ENCODE measurements at places on chromosomes 3 and 15.

- DNase-seq, result no peak
Measured at GRCh38 chr3:187747506-187747905, 2.2 kb upstream of the BCL6 start.

DNA sequence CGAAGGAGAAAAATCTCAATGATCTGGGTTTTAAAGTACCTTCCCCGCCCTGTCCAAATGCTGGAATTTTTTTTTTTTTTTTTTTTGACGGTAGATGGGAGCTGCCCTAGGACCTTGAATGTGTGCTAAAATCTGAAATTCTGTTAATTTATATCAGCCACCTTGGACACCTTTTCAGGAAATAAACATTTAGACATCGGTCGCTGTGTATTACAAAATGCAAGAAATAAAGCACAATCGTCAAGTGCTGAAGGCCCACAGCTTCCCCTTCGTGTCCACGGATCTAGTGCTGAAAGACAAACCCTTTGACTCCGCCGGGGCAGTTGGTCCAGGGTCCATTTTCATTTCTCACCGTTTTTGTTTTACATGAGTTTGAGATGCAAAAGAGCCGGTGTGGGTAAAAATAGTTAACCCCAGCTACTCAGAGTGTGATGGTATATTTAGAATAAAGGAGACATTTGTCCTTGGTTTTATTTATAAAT is 90.2 kb upstream of the CHD2 start:
- no peak for DNase-seq

DNA sequence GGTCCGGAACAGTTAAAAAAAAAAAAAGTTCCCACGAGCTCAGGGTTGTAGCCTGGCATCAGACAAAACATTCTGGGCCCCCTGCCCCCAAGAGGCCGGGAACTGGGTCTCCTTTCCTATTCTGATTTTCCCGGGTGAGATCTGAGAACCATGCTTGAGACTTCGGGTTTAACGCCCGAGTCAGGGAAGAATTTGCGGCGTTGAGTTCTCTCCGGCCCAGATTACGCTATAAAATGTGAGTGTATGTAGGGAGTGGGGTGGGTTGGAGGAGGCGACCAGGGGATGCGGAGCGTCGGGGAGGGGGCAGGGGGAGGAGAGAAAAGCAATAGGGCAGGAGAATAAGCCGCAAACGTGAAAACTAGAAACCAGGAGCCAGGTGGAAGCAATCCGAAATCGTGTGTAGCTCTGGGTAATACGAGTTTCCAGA is 2.7 kb downstream of the ZIC1 start:
- DNase-seq, result no peak

- no peak for DNase-seq
Measured at GRCh38 chr3:69484507-69485393, 98.9 kb upstream of the FRMD4B start.

- DNase-seq, result no peak
Measured at GRCh38 chr15:41490355-41490754, 3.3 kb upstream of the ITPKA start.

DNA sequence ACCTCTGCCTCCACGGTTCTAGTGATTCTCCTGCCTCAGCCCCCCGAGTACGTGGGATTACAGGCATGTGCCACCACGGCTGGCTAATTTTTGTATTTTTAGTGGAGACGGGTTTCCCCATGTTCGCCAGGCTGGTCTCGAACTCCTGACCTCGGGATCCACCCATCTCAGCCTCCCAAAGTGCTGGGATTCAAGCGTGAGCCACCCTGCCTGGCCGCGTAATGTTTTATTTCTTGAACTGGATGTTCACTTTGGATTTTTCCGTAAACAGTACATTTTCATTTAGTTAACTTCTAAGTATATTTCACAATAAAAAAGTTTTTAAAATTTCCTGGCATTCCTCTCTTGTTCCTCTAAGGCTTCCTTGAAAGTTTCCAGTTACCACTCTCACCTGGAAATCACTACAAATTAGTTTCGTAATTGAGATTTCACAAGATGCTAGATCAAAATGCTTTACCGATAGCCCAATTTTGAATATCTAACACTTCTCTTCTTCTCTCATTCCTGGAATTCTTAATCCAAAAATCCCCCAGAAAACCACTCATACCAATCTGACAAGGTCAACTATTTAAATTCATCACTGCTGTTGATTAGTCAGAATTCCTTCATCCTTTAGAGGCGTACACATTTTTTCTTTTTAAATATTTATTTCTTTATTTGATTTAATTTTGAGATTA is 44.7 kb upstream of the INO80 start:
- DNase-seq, result no peak

GRCh38 chr3:45580112-45580765 is 14.3 kb upstream of the LIMD1 start:
- no peak for DNase-seq

GRCh38 chr3:143443851-143444331 is 324.3 kb downstream of the CHST2 start:
- no peak for DNase-seq

DNA sequence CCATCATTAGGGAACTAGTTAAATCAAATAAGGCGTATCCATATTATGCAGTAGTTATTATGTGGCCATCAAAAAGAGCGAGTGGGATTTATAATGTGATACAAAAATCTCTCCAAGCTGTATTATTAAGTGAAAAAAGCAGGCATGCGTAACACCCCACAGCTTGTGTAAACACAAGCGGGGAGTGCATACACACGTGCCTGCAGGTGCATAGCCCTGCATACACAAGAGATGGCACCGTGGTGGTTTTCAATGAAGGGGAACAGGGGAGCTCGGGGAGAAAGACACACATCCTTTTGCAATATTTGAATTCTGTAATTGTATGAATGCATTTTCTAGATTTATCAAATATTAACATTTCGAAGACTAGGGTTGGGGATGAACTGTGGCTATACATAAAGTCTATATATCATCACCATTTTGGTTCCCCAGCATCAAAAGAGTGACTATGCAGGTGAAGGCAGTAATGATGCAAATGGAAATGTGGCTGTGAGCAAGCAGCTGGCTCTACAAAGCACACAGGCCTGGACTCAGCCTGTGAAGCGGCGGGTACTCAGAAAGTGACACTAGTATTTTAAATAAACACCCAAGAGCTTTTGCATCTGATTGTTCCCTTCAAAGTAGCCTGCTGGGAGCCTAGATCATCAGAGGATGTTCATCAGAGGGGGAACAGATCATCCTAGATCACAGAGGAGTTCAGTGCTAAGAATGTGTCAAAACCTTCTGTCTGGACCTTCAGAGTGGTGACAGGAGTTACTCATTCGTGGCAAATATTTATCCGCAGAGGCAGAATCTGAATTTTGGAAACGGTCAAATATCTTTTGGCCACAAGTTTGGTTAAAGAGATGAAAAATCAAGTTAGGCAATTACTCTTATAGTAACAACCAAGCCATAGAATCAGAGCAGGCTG is 9.4 kb upstream of the KIF7 start:
- DNase-seq, result no peak

GRCh38 chr15:89165677-89166076 is 55.7 kb downstream of the RLBP1 start:
- DNase-seq, result no peak

DNA sequence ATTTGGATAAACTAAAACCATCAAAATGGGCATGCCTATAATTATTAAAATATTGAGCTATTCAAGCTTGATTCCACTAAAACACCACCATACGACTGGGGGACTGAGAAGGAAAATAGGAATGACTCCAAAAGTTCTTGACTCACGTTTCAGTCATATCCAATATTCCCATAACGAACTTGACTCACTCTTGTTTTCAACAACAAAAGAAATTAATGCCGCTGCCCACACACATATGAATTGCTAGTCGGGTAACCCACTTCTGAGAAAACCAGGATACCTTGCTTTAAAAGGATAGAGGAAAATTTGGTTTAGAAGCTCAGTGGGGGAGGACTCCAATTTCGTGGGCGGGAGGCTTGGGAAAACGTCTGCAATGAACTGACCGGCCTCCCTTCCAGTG is 5.2 kb downstream of the HTR3C start:
- DNase-seq, result no peak

GRCh38 chr3:147651107-147651778 is 242.1 kb downstream of the ZIC1 start:
- no peak for DNase-seq

DNA sequence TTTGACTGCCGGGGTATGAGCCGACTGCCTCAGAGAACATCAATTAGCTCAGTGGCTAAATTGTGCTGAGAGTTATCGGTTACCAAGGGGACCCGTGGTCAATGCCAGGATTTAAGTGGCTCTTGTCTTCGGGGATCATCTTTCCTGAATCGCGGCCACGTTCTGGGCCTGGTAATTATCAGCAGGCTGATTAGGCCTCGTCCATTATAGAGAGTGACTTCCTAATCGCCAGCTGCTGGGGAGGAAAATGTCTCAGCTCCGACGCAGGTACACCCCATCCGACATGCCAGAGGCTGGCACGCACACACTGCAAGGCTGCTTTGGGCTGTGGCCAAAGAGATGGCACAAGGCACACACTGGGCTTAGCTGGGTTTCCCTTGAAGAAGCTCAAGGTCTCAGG is 10.6 kb downstream of the TRH start:
- DNase-seq, result no peak

DNA sequence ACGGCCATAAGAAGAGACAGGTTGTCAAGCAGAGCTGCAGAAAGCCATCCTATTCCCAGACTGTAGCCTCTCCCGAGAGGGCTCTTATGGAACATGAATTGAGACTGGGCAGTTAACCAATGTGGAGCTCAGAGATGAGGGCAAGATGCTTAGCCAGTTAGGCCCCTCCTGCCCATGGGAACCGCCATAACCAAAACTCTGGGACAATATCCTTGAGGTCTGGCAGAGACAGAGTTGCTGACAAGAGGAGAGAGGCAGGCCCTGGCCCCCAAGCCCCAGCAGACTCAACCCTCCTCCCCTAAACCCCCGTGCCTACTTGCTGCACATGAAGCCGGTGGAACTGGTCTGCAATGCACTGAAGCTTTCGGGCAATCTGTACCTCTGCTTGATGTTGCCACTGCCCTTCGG is 4.8 kb downstream of the BMF start:
- no peak for DNase-seq

DNA sequence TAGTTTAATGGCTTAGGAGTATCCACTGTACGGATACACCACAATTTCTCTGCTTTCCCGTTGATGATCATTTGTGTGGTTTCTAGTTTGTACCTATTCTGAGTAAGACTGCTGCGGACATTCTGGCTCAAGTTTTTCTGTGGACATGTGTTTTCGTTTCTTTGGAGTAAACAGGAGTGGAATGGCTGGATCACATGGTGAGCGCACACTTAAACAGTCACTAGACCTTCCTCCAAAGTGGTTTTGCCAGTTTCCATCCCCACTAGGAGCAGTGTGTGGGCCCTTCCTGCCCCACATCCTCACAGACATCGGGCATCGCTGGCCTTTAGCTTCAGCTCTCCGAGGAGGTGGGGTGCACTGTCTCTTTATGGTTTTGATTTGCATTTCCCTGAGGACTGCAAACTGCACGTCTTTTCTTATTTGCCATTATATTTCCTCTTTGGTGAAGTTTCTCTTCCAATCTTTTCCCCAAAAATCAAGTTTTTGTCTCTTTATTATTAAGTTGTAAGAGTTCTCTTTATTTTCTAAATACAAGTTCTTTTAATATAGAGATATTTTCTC is 94.1 kb downstream of the VGLL4 start:
- DNase-seq, result no peak

- no peak for DNase-seq
Measured at GRCh38 chr15:63006032-63006878, 36.3 kb upstream of the TPM1 start.

DNA sequence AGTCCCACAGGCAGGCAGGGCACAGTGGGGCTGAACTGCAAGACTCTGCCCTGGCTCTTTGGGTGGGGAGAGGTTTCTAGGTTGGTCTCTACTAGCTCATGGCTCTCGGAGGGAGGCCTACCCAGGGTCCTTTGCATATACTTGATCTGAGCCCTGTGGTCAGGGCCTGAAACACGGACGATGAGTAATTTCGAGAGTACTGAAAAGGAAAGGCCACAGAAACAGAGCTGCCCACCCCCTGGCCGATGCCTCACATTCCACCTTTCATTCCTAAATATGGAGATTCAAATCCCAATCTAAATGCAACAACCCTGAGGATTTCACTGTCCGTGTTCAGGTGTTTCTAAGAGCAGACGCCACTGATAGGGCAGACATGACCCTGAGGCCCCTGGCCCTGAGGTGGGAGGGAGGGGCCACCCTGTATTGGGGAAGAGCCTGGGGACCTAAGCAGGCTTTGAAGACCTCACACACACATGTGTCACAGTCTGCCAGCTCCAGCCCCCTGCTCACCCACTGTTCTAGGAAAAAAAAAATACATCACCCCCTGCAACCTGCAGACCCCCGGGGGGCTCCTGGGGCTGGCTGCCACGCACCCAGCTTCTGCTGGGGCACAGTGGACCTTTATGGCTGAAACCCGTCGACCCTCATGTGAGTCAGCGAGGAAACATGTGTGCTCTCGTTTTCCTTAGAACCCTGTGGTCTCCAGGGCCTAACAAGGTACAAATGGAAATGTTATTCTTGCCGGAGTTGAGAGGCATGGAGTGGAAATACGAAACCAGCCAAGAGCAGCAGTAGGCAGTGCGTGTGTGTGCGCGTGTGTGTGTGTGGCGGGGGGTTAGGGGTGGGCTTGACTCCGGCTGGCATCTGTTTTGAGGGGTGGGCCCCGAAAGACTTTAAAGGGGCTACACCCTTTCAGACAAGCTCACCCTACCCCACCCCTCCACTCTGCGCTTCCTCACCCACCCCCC is 112.7 kb downstream of the CHSY1 start:
- DNase-seq, result no peak

- no peak for DNase-seq
Measured at GRCh38 chr3:125107861-125108567, 52.2 kb upstream of the HEG1 start.

GRCh38 chr3:184676927-184677326 is 34.9 kb downstream of the MAGEF1 start:
- DNase-seq, result no peak

DNA sequence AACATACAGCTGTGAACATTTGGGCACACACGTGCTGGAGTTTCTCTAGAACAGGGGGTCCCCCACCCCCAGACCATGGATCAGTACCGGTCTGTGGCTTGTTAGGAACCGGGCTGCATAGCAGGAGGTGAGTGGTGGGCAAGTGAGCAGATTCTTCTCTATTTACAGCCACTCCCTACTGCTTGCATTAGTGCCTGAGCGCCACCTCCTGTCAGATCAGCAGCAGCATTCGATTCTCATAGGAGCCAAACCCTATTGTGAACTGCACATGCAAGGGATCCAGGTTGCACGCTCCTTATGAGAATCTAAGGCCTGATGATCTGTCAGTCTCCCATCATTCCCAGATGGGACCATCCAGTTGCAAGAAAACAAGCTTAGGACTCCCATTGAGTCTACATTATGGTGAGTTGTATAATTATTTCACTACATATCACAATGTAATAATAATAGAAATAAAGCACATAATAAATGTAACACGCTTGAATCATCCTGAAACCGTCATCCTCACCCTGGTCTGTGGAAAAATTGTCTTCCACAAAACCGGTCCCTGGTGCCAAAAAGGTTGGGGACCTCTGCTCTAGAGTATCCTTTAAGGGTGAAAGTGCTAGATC is 25.8 kb downstream of the CHRM5 start:
- no peak for DNase-seq

- DNase-seq, result no peak
Measured at GRCh38 chr3:29282427-29283230, 1.8 kb downstream of the RBMS3 start.

GRCh38 chr15:57343048-57343447 is 33.3 kb upstream of the CGNL1 start:
- no peak for DNase-seq

Measured in anterior cingulate cortex (tissue), 58 donors.